ENCODE measurements at places on chromosomes 1 and 21.

DNA sequence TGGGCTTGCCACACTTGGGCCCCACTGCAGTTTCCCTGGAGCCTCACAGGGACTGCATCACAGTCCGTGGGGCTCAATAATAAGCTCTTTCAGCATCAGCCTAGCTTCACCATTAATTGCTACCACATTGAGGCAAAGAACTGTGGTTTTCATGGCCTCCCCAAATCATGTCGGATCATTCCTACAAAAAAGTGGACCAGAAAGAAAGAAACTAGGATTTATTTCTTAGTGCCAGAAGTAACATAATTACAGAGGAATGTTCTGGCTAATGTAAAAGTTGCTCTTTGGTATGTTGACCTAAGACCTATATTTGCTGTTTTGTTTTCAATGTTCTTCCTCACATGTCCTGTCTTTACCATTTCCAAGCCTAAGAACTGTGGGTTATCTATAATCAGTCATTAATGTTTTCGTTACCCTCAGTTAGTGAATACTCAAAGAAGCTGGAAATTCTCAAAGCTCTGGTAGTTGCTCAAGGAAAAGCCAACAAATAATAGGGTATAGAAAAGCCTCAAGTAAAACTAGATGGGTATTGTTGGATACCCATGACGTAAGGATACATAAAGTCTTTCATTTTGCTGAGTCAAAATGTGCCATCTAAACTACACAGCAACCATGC lies 173.9 kb downstream of the LTN1 start:
- no peak for DNase-seq

- no peak for DNase-seq
These were observed 10.3 kb upstream of the CFAP126 start for GRCh38 chr1:161378014-161378413.

DNA sequence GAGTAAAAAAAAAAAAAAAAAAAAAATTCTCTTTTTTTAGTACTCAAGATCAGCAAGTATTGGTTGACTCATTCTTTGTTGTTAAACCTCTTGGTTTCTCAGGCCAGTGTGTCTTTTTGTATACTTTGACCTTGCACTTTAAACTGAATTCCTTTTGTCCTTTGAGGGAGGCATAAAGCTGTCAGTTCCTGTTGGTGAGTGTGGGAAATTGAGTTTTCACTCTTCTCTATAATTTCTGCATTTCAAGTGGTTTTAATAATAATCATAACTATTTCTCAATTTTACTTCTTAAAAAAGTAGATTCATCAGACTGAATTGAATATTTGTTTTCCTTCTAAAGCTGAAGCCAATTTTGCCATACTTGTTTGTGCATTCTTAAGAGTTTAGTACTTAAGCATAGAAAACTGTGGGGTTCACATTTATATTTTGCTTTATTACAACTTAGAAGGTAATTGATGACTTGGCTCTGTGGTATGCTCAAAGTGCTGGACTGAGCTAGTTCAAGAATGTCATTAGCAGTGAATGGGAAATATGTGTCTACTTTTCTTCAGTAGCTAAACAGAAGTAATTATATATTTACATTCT lies 43.4 kb downstream of the ITSN1 start:
- no peak for DNase-seq

DNA sequence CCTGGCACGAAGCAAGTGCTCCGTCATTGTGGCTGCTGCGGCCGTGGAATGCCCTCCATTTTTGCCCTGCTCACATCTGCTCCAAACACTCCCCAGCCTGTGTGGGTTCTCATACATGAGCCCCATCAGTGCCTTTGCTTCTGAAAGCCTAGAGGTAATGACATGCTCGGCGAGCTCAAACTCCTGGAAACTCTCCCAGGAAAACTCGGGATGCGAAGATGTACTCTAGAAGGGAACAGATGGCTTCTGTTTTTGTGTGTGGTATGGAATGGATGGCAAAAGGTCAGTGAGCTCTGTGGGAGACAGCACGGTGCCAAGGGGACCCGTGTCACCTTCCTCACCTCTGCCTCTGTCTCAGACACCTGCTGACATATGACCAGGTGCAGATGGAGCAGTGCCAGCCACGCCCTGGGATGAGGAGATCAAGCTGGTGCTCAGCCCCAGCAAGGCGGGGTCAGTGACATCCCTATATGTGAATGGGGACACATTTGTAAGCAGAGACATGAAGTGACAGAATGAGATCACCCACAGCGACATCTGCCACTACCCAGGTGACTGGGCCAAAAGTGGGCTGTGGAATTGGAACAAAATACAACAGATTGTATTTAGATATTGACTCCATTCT lies 84.1 kb upstream of the COX20 start:
- DNase-seq: no peak

- DNase-seq: no peak
These were observed 23.9 kb upstream of the SELP start for GRCh38 chr1:169653873-169654272.

Data from CD4-positive, alpha-beta T cell treated with Interleukin-17A for 1 hour (primary cell).